AG04449 (cell line): ENCODE measurements at places on chromosomes 1 and 21.

- DNase-seq = no peak
Observed at GRCh38 chr1:220564216-220564615, 36.3 kb downstream of the MARK1 start.

GRCh38 chr1:116379057-116379630 lies 6.1 kb downstream of the ATP1A1 start:
- DNase-seq = no peak

- DNase-seq = peak; percentile 74
Observed at GRCh38 chr1:53526451-53527101, 67.4 kb downstream of the DMRTB1 start.

DNA sequence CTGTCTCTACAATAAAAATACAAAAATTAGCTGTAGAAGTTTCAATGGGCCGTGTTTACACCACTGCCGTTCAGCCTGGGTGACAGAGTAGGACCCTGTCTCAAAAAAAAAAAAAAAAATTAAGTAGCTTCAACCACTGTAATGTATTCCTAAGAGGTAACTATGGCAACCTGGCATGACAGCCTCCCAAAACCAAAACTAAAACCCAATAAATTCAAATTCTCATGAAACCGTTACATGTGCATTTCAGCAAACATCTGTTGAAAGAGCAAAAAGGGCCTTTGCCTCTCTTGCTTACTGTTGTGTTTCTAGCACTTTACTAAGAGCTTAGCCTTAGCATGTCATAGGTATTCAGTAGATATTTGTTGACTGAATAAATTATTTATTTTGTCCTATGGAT lies 33.5 kb downstream of the ODR4 start:
- no peak for DNase-seq

GRCh38 chr1:54121482-54122134 lies 31.2 kb downstream of the CDCP2 start:
- DNase-seq = peak; percentile 23

DNA sequence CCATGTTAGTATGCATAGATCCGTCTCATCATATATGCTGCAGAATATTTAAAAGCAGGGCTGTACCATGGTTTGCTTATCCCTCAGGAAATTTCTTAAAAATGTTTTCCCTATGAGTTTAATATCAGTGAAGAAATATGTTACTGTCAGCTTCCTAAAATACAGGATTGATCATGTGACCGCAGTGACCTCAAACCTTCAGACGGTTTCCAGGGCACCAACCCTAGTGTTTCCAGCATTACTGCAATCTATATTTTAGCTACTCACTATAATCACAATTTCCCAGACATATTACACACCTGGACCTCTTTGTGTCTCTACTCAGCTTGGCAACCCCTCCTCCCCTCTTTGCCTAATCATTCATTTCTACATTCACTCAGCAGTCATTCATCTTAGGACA lies 7.7 kb upstream of the SDHB start:
- DNase-seq = no peak

GRCh38 chr1:206829282-206829681 lies 36.1 kb upstream of the IL20 start:
- no peak for DNase-seq

- no peak for DNase-seq
Observed at GRCh38 chr1:23254584-23254983, 37.3 kb upstream of the HTR1D start.

DNA sequence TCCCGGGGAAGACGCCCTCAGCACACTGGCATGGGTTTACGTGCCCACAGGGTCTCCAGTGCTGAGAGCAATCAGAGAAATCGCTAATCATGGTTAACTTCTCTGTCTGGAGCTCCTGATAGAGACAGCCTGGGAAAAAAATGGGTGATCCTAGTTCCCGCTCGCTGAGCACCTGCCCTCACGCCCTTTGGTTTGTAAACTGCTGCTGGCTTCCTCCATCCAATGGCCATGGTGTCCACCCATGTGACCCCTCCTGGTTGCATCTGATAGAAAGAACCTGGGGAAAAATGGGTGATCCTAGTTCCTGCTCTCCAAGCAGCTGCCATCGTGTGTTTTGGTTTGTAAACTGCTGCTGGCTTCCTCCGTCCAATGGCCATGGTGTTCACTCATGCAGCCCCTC lies 402.2 kb downstream of the PRDM2 start:
- no peak for DNase-seq

GRCh38 chr1:119001181-119002027 lies 13.3 kb upstream of the TBX15 start:
- DNase-seq = no peak

DNA sequence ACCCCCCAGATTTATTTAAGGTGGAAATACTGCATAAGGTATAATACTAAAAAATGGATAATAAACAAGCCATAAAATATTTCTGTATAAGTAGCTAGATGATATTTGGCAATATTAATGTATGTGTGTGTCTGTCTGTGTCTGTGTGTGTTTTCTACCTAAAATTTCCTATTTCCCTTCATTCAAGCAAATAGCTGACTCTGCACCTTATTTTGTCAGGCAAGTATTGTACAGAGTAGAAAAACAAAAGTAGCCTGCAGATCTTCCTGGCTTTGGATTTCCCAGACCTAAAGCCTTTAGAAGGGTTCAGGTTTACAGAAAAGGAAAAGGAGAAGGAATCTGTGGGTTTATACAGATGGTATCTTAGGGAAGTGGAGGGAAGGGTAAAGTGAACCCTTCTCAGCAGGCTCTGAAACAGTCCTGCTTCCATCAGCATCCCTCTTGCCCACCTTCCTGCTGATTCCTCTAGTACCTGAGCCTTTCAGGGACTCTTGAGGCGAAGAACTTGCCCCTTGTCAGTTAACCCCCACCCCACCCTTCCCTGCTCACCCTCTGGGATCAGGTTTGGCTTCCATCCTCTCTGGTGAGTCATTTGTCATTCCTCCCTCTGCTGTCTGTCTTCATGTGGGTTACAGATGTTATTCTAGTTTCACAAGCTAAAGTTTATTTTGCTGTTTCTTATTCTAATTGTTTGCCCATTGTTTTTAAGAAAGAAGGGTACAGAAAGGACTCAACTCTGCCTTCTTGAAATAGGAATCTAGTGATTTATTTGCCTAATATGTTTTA lies 21.7 kb upstream of the RGS16 start:
- DNase-seq = no peak

- DNase-seq = no peak
Observed at GRCh38 chr1:54610048-54610447, 13.3 kb downstream of the FAM151A start.

GRCh38 chr1:65688848-65689247 lies 103.8 kb upstream of the PDE4B start:
- no peak for DNase-seq

- DNase-seq = no peak
Observed at GRCh38 chr1:87024936-87025540, 110.6 kb downstream of the HS2ST1 start.

- DNase-seq = no peak
Observed at GRCh38 chr1:118214866-118215265, 29.8 kb upstream of the SPAG17 start.

DNA sequence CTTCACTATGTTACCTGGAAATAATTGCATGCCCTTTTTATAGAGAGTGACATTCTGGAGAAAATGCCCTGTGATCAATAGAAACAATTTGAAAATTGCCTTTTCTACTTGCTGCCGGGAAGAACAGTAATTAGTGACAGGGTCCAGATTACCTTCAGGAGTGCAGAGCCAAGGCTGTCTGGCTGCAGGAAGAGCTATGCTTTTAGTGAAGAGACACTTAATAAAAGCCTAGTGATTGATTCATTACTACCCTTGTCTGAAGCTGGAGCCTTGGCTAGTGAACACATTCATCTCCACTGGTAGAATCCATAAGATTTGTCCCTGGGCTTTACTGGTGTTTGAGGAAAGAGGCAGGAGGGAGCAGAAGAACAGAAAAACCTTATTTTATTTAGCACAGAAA lies 12.9 kb upstream of the DNASE2B start:
- DNase-seq = no peak

DNA sequence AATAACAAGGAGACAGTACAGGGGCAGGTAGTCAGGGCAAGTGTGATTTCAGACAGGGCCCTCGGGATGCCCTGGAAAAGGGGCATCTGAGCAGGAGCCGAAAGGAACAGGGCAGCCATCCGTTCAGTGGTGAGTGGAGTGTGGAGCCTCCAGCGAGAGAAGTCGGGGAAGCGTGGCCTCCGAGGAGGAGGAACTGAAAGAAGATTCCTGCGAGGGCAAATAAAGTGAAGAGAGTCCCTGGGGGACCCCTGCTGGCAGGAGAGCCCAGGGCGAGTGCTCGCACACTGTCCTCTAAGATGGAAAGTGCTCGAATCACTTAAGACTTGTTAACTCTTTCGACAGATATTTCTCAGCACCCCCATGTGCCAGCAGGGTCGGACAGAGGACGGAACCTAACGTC lies 3.5 kb upstream of the UTS2 start:
- no peak for DNase-seq

- no peak for DNase-seq
Observed at GRCh38 chr1:157652859-157653493, 47.6 kb downstream of the FCRL3 start.

- no peak for DNase-seq
Observed at GRCh38 chr1:20259646-20260045, 31.0 kb upstream of the VWA5B1 start.

GRCh38 chr1:23202263-23202749 lies 15.0 kb downstream of the HTR1D start:
- DNase-seq = no peak

- DNase-seq = peak; percentile 74
Observed at GRCh38 chr1:40531381-40532061, at the start of gene ZNF684. Gene ZNF684, plus strand, starts transcription at chr1:40531637. Its CDS starts 1,530 bp downstream, at chr1:40533167.

DNA sequence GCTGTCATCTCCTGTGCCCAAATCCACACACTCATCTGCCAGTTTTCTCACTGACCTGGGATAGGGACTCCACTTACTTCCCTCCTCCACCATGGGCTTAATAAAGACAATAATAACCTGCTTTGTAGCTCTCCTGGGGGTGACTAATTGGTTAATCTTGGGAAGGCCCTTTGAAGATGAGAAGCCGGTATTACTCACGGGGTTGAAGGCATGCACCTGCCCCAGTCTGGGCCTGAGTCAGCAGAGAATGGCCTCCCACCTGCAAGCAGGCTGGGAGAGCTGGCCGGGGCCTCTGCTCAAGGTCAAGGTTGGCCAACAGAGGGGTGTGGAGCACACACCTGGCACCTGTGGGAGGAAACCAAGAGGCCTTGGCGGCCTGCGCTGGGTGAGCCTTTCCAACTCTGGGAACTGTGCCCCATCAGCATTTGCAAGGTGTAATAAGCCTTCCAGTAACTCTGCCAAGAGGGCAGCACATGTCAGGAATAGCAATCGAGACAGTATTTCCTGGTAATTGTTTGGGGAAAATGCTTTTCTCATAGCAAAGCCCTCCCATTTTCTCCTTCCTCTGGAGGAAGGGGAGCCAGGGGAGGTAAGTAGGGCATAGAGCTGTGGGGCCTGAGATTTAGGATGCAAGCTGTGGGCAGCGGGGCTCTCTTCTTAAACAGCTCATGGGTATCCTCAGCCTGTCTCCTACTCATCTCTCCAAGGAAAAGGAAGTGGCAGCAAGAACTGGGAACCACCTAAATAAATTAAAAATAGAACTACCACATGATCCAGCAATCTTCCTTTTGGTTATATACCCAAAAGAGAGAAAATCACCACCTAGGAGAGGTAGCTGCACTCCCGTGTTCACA lies 49.0 kb downstream of the TOMM20 start:
- no peak for DNase-seq

DNA sequence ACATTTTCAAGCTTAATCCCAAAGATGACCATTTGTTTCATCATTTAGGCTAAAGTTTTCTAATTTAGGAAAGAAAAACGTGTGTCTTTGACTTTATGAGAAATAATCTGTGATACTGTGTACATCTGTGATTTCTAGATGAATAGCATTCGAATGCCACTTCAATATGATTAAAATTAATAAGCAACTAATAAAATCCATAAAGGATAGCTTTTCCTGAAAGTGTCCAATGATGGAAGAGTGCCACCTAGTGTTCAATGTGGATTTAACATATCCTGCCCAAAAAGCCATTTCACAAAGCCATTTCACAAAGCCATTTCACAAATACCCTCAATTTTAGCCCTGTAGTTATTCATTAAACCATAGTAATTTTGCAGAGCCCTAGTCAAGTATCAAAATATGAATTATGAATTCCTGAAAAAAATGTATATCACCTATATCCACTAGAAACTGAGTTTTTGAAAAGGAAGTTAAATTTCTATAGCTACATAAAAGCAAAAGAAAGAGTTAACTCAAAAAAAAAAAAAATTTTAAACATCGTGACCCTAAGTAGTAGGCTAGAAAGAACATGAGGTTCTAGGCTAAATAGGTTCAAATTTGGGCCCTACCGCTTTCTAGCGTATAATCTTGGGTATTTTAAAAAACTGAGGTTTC lies 19.1 kb downstream of the NME7 start:
- no peak for DNase-seq

DNA sequence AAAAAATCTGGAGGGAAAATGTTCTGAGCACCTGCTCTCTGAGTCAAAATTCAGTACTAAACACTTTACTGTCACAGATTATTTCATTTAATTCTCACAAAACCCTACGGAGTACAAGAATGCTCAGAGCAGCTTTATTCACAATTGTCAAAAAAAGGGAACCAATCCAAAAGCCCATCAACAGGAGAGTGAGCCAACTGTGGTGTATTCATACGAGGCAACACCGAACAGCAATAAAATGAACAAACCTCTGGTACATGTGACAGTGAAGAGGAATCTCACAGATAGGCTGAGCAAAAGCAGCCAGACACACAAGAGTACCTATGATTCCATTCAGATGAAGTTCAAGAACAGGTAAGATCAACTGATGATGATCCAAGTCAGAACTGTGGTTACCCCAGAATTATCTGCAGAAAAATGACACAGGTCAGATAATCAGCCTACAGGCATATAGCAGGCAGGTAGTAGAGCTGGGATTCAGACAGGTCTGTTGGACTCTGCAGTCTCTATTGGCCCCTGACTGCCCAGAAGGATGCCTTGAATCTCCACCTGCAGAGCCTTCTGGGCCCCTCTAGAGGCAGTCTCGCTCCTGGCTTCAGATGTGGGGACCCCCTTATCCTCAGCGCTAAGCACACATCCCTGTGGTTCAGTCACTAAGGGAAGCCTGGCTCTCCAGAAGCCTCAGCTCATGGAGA lies 19.2 kb downstream of the SLC9A1 start:
- no peak for DNase-seq

- no peak for DNase-seq
Observed at GRCh38 chr1:1441002-1441888, 5.8 kb downstream of the VWA1 start.
